ENCODE measurements at places on chromosomes 13 and 19. TPM values are rescaled to one million over a fixed set of nuclear protein-coding genes. Genes with fewer than 3 reads are reported as not detected.

DNA sequence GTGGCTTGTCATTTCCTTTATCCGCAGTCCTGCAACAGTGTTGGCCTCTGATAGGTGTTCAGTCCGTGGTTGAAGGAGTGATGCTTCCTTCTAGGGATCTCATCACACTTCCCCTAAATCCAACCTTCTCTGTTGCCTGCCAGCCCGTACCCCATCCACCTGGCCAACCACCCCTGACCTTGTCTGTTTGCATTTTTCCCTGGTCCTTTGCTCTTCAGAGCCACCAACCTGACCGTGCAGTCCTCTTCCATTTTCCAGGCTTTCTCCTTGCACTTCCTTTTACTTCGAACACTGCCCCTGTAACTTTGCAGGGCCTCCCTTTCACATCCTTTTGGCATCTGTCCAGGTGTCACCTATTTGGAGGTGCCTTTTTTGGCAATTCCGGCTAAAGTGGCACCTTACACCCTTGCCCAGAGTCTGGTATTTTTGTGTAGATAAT lies 696 bp downstream of the ZNF460 start:
- DNase-seq: no peak

GRCh38 chr13:49980266-49980665 lies 16.6 kb upstream of the TRIM13 start:
- no peak for DNase-seq

DNA sequence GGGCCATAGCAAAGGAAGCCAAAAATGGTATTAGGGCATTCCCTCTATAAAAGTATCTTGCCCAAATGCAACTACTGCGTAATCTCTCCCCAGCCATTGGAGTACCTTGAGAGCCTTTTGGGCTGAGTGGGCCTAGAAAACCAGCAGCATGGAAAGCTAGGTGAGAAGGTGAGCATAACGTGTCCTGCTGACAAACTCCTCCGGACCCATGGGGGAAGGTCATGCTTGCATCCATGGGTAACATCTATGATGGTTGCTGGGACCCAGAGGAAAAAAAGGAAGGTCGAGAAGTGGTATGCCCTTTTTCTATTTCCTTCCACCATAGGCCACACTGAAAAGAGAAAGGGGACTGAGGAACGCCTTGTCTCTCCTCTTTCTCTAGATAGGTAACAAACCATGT lies 57.4 kb downstream of the ZNF728 start:
- no peak for DNase-seq

DNA sequence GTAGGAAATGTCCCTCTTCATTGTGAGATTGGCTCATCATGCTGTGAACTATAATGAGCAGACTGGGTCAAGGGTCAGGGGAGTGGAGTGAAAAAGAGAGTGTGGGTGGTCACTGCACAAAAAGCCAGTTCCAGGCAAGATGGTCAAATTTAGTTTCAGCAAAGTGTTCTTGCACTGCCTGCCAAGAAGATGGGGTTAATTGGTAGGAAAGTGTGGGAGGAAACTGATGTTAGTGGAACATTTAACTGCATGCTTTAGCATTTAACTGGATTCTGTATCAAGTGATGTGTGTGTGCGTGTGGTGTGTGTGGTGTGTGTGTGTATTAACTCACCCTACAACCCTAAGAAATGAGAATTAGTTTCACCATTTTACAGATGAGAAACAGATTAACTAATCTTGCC lies 131.6 kb downstream of the COG6 start:
- DNase-seq: no peak

DNA sequence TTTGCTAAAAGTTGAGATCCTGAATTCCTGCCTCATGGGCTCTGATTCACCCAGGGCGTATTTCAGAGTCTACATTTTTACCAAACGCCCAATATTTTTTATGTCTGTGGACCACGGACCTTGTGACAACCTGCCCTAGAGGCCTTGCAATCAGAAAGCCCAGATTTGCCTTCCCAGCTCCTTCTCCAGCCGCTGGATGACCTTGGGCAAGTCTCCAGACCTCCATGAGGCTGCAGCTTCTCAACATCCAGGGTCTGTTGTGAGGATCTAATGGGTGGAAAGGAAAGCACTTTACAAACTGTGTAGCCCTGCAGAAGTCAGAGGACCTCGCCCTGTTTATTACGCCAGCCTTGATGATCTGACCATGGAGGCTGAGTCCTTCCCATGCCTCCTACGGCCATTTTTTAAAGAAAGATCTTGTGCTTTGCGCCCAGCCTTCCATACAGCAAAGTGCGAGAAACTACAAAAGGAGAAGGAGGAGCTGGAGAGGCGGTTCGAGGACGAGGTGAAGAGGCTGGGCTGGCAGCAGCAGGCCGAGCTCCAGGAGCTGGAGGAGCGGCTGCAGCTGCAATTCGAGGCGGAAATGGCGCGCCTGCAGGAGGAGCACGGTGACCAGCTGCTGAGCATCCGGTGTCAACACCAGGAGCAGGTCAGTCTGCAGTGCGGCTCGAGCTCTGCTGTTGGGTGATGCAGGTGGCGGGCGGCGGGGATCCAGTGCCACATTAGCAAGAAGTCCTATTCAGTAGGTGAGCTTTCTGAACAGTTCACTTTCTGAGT lies 115.6 kb downstream of the SLC7A1 start:
- no peak for DNase-seq

The CEACAM21 gene
- total RNA-seq: not detected

The CA11 gene
- total RNA-seq: 10.4 TPM

The PLEKHF1 gene
- total RNA-seq: 13.1 TPM

GRCh38 chr13:50015750-50016149 lies 506 bp downstream of the KCNRG start:
- no peak for DNase-seq

The USP12 gene
- 23.0 TPM for total RNA-seq

The CLDN10 gene
- total RNA-seq: 29.7 TPM

The SIN3B gene
- total RNA-seq: 54.4 TPM

- DNase-seq: no peak
Measured at GRCh38 chr13:27404680-27405079, 19.7 kb upstream of the GTF3A start.

The TMEM161A gene
- total RNA-seq: 27.3 TPM

- no peak for DNase-seq
Measured at GRCh38 chr13:33531484-33531883, 245.9 kb upstream of the STARD13 start.

The KBTBD7 gene
- 6.7 TPM for total RNA-seq

DNA sequence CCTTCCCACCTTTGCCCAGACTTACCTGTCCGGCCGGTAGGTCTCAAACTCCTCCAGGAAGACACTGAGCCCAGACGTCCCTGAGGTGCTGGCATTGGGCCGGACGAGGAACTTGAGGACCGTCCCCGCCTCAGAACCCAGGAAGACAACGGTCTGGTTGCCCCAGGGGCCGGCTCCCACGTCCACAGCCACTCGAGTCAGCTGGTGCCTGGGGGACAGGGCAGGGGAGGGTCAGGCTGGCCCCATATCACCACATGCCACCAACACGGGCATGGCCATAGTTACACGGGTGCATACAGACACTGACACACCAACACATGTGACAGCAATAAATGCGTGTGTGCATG lies 8.4 kb upstream of the LRG1 start:
- no peak for DNase-seq

GRCh38 chr13:24672141-24673132 lies 7.8 kb upstream of the ATP12A start:
- DNase-seq: no peak

GRCh38 chr19:9782338-9782737 lies 13.8 kb upstream of the ZNF846 start:
- no peak for DNase-seq

GRCh38 chr19:35225951-35226350 lies 2.6 kb downstream of the FAM187B start:
- DNase-seq: no peak

The MATK gene
- 2.9 TPM for total RNA-seq

GRCh38 chr13:97124915-97125809 lies 97.0 kb upstream of the MBNL2 start:
- peak; percentile 79 for DNase-seq

The KIR3DL2 gene
- not detected for total RNA-seq

The ZNF66 gene
- 6.9 TPM for total RNA-seq

- DNase-seq: peak; percentile 97
Measured at GRCh38 chr13:103883164-103883563, 816.9 kb upstream of the SLC10A2 start.

GRCh38 chr13:103803349-103803748 lies 737.1 kb upstream of the SLC10A2 start:
- no peak for DNase-seq

The ZNF491 gene
- total RNA-seq: 2.1 TPM

- DNase-seq: no peak
Measured at GRCh38 chr19:29851769-29852521, 40.2 kb downstream of the CCNE1 start.

- no peak for DNase-seq
Measured at GRCh38 chr19:16883522-16883921, 5.3 kb upstream of the F2RL3 start.

The TNNI3 gene
- total RNA-seq: not detected

- no peak for DNase-seq
Measured at GRCh38 chr19:10043286-10043927, 30.1 kb downstream of the RDH8 start.

The APLP1 gene
- total RNA-seq: 2.2 TPM

DNA sequence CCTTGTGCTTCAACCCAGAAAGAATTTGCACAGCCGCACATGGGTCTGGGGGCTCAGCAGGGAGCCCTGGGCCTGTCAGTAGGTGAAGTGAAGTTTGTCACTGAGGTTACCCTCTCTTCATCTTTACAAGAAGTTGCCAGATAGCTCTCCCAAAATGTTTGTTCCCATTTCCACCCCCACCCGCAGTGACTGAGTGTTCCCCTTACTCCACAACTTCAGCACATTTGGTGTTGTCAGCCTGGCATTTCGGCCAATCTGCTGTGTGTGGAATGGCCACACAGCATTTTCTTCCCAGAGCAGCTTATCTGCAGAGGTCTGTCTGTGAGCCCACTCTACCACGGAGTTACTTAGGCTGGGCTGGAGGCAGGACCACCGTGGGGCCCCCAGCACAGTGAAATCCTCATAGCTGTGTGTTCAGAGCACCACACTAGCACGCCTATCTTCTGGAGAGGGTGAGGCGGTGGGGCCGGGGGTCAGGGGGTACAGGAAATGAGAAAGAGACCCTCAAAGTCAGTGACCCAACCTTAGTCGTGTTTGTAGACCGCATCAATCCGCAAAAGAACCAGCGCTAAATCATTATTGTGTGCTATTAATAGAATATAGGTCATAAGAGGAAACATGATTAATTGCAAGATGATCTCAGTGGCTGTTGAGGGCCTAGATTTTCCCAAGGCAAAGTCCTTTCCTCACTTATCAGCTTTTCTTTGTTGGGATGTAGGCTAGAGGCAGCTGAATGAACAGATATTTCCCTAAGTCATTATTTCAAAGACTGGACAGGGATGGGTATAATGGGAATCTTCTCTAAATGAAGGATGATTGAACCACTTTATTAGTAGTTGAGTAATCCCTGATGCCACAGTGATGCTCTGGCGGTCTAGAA lies 116.0 kb downstream of the SIPA1L3 start:
- no peak for DNase-seq

DNA sequence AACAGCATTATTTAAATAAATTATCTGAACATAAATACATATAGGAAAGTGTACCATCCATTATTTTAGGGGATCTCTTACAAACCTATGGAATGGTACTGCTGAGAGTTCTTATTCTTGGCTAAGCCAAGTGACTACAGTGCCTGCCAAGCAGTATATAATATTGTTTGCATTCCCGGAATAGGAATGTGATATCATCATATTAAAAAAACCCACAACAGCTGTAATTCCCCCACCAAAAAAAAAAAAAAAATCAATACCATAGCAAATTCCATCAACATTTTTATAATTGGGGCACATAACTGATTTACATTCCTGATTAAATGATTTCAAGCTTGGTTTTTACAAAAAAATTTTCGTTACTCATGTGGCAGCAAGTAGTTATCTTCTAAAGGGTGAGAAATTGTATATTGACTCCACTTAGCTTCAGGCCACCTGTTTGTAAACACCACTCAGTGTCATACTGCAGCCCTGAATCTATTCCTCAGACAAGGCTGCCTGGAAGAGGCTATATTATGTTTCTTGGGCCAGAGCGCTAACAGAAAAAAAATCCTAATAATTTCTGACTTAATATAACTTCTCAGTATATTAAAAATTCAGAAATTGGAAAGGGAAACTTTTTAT lies 278.1 kb downstream of the DNAJC15 start:
- no peak for DNase-seq
